ENCODE measurements at places on chromosomes 6 and 20. TPM values are rescaled to one million over a fixed set of nuclear protein-coding genes. Genes with fewer than 3 reads are reported as not detected.

Gene FAM162B
- not detected for total RNA-seq

Gene SLC12A5
- not detected for total RNA-seq

Gene EEF1A1
- total RNA-seq, result 4,267 TPM

Gene BTN1A1
- total RNA-seq, result not detected

Gene ABHD16B
- total RNA-seq, result not detected

Gene MYL9
- 16.9 TPM for total RNA-seq

Gene MOG
- total RNA-seq, result not detected

Gene PARD6B
- total RNA-seq, result 4.6 TPM

DNA sequence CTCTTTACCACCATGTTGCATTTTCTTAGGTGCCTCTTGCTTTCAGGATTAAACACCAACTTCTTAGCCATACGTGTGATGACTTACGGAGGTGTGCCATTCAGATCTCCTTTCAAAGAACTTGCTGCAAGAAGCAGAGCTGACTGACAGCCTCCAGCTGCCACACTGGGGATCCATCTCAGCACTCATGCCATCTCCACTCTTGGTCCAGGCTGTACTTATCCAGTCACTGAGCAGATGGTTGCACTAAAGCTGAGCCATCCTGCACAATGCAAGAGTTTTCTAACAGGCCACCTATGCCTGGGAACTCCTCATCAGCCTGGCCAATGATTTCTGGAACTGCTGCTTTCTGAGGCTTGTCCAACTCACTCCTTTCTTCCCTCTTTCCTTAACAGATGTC, 31.4 kb upstream of the KIF6 start:
- no peak for DNase-seq

- DNase-seq, result no peak
Measured at GRCh38 chr20:33789858-33790182, 21.3 kb upstream of the CHMP4B start.

DNA sequence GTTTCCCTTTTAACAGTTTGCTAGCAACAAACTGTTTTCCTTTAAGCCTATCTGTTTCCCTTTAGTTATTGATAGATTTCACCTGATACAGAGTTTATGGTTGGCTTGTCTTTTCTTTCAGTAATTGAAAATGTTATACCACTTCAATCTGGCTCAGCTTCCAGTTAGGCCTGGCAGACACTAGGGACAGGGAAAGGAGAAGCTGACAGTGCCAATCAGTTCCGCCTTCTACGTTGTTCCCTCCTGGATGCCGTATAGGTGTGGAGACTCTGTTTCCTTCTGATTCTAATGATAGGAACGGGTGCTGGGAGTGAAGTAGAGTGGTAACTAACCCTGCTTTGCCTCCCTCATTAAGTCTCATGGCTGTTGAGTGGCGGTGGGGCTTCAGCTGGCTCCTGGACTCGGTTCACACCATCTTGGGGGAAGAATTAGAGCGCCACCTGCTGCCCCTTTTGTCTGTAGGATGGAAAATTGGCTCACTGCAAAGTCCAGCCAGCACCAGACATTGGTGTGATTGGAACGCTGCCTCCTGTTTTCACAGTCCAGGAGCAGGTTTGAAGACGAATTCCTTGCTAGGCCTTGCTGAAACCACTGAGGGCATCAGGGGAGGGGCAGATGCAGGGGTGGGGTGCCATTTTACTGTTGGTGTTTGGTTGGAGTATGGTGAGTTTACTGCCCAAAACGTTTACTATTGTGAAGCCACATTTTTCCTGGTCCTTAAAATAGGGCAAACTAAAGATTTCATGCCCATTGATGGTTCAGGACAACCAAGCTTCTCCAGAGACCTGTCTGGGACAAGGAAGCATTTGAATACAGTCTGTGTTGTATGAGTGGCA, 1729.5 kb downstream of the GRIK2 start:
- peak; percentile 50 for DNase-seq

- no peak for DNase-seq
Measured at GRCh38 chr6:111898452-111898851, 25.2 kb upstream of the FYN start.

DNA sequence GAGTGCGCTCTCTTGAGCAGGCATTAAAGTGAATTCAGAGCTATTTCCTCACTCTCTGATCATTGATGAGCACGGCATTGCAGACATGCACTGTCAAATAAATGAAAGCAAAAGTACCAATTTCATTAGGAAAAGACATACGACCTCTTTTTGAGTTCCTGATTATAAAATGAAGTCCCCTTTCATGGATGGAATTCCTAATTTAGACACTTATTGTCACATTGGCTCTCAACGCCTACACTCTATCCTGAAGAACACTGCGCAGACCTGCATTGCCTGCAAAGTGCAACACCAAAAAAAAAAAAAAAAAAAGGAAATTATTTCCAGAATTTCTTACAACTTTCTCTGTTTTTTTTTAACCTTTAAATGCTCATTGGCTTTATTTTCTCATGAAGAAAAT, 1.6 kb downstream of the ADGRB3 start:
- no peak for DNase-seq

- no peak for DNase-seq
Measured at GRCh38 chr20:4814696-4815252, 93.1 kb downstream of the PRND start.

DNA sequence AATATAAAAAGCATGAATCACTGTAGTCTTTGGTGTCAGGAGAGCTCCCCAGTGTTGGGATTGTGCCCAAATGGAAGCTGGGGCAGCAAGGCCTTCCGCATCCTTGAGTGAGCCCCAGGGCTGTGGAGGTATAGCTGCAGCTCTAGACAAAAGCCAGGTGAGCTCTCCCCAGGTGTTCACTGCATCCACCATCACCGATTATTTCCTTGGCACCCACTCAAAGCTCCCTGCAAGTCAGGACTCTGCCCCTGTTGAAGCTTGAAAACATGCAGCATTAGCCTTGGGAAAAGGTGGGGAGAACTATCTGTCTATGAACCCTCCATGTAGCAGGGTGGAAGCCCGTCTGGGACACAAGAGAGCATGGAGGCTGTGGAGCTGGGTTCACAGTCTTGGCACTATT, 228.8 kb downstream of the BMP7 start:
- no peak for DNase-seq

DNA sequence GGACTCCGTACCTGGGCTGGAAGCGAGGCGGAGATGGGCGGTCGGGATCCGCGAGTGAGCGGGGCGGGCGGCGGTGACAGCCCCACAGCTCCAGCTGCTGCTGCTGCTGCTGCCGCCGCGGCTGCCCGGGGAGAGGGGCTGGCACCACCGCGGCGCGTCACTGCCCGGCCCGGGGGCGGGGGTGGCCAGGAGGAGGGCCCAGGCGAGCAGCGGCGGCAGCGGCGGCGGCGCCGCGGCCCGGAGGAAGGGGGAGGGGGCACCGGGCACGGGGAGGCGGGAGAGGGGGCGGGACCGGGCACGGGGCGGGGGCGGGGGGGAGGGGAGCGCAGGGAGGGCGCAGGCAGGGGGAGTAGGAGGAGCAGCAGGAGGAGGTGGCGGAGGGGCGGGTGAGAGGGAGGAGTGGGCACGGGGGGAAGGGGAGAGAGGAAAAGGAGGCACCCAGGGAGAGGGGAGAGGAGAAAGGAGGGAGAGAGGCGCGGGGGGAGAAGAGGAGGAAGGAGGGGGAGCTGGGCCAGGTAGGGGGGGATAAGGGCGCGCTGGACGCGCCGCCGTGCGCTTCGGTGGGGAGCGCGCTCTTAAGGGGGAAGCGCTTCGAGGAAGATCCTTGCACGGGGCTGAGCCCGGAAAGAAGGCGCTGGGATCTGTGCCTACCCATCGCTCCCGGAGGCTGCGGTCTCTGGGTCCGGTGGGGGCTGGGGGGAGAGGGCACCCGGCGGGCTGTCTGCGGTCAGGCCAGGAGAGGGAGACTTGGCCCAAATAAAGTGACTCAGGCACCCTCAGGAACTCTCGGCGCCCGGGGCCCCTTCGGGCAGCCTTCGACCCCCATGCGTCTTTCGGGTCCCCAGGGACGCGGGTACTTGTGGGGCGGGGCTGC, 101.5 kb downstream of the NOL4L start:
- peak; percentile 83 for DNase-seq

DNA sequence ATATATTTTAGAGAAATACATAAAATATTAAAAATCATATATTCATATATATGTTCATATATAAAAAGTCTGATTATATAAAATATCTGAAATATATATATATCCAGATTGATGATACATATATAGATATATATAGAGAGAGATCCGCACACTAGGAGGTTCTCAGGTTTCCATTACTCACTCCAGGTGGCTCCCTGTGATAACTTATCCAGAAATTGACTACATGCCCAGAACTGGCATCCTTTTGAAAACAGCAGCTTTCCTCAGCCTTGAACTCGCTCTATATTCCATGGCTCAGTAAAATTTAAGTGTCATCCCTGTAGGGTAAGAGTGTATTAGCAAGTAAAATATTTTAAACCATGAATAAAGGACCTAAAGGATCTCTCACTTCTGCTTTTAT, 206.8 kb downstream of the TINAG start:
- no peak for DNase-seq

DNA sequence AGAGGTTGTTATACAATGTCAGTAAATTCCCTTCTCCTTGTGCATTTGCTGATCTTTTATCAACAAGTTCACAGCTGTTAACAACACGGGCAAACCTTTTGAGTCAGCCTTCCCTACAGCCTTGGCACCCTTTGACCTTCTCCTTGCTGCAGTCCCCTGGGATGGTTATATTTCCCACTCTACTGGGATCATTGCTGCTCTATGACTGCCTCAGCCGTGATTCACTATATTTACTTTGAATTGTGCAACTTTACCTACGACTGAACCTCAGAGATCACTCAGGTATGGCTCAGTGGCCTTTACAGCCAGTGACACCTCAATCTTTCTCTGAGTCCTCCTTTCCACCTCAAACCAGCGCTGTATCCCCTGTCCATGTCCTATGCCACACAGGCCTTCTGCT, 1293.3 kb downstream of the EPHA7 start:
- no peak for DNase-seq

DNA sequence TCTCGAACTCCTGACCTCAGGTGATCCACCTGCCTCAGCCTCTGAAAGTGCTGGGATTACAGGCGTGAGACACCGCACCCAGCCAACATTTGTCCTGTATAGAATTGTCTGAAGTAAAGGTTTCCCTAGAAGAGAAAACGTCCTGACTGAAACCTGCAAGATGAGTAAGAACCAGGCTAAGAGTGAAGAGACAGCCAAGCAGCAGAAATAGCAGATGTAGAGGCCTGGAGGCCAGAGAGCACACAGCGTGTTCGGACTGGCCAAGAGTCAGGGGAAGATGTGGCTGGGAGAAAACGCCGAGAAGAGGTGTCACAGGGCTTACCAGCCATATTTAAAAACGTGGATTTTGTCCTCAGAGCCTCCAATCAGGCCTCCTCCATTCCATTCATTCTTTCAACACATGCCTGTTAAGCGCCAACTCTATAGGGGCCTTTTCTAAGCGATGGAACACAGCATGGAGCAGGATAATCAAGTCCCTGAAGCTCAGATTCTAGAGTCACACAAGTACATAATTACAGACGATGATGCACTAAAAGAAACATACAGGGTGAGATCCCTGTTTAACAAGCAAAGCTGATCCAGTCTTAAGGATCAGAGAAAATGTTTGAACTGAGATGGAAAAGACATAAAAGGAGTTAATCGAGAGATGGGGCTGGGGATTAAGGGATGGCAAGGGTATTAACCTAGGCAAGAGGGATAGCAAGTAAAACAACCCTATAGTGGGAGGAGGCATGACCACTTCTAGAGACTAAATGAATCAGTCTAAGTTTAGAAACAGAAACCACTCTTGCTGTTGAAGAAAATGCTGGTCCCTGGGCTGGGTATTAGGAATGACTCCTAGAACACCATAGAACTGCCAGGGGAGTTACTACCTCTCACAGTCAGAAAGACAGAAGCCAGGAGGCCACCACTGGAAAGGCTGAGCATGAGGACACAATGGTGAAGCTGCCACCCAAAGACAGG, 4.8 kb downstream of the ZCCHC3 start:
- no peak for DNase-seq

GRCh38 chr6:151409260-151409659, 17.9 kb upstream of the ZBTB2 start:
- no peak for DNase-seq

DNA sequence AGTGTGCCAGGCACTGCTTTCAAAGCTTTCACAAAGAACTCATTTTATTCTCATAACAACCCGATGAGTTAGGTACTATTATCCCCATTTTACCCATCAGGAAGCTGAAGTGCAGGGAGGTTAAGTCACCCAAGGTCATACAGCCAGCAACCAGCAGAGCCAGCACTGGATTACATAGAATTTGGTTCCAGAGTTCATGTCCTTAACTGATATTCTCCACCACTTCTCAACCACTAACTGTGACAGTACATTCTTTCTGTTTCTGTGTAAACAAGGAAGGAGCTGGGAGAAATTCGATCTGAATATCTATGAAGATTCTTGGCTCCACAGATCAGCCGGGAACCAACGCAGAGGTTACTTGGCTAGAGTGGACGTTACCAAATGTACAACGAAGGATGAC, 98.0 kb downstream of the KIF16B start:
- DNase-seq, result no peak

DNA sequence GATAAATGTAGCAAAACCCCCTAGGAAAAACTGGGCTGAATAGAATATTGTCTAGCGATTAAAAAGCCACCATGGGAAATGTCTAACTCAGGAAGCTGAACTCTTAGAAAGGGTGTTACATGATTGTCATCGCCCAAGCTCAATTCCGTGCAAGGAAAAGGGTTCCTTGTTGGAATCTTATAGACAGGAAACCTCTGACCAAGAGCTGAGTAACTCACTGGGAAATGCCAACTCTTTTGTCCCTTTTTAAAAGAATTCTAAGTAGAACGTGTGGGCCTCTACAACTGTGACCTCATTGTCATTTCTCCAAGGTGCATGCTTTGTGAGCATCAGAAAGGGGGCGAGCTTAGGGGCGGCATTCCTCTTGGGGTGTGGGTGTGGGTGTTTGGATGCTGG, 88.1 kb downstream of the SYNJ2 start:
- DNase-seq, result no peak

GRCh38 chr6:110188791-110189190, 8.6 kb downstream of the CDC40 start:
- DNase-seq, result no peak

DNA sequence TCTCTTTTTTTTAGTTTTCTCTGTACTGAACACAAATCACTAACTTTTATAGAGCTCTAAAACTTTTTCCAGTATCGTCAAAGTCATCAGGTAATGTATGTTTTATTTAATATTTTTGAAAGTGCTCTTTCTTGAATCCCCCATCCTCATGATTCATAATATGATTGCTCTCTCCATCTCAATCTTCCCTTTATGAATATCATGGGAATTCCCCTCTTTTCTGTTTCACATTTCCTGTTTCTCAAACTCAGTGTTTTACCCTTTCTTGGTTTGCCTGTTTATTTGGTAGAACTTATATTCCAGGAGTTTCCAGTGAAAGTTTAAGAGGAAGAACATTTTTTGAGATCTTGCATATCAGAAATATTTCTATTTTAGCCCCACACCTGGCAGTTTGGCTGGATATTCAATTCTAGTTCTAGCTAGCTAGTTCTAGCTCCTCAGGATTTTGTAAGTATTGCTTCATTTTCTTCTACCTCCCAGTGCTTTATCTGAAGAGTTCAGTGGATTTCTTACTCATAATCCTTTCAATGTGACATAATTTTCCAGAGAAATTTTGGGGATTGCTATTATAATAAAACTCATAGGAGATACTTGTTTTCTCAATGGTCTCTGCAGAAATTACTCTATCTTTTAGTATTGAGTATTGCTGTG, 6.1 kb upstream of the C6orf58 start:
- DNase-seq, result no peak

- no peak for DNase-seq
Measured at GRCh38 chr6:116992546-116992945, 115.5 kb downstream of the RFX6 start.
